ENCODE measurements at places on chromosomes 5 and 9. TPM values are rescaled to one million over a fixed set of nuclear protein-coding genes. Genes with fewer than 3 reads are reported as not detected.

GRCh38 chr9:84709056-84709455 lies 39.5 kb downstream of the NTRK2 start:
- DNase-seq: no peak

DNA sequence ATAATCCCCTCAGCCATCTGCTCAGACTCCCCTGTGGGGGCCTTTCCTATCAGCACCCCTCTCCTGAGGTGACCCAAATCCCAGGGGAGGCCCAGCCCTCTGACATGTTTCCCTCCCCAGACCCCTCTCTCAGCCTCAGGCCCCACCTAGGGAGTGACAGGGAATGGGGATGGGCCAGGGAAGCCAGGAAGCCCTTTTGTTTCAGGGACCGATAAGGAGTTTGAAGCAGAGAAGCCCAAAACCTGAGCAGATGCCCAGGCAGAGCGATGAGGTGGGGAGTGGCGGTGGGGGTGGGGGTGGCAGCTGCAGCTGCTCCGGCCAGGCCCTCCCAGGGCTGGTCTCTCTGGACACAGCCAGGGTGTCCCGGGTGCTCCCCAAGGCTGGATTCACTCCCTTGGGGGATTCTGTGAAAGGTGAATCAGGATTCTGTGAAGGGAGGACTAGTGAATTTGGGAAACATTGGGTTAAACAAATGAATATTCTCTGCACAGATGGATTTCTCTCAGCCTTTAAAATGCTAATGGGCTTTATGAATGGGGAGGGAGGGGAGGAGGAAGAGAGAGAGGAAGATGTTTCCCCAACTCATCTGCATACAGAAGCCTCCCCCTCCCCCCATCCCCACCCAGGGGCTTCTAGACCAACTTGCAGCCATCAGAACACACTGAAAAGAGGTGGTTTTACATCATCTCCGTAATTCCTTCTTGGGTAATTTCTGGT lies 17.4 kb downstream of the AKNA start:
- DNase-seq: no peak

- no peak for DNase-seq
Measured at GRCh38 chr5:10592601-10593000, 28.7 kb downstream of the ANKRD33B start.

DNA sequence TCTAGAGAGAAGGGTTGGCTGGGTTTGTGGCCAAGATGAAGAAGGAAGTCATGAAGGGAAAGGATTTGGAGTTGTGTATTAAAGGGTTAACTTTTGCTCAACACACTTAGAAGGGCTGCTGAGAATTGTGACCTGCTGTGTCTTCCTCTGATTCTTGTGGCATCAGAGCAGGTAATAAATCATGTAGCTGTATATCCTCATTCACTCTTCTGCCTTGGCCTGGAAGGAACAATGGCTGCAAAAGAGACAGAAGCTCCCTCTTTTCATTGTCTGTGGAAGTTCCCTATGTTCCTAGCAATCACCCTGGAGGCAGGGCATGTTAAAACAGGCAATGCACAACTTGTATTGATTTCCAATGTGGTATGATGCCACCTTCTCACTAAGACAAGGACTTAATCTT lies 159.1 kb downstream of the LRRC70 start:
- DNase-seq: no peak

GRCh38 chr5:116395631-116396203 lies 178.9 kb downstream of the SEMA6A start:
- DNase-seq: no peak

The CNTRL gene
- total RNA-seq: 74.5 TPM

The TAF11L10 gene
- not detected for total RNA-seq

DNA sequence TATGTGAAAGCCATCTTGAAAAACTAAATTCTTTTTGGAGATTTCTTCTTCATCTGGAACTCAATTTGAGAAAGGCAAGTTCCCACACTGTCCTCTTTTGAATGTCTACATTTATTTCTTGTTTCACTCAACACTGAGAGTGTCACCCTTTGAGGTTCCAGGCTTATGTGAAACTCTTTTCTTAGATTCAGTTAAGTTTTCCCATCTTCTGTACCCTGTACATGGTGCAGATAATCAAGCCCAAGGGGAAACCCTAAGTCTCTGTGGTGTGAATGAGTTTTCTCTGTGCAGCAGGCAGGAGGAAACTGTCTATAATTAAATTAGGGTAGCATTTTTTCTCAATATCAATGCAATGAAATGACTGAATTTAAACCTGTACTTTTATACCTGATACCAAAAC lies 72.3 kb upstream of the PRLR start:
- no peak for DNase-seq

The INSL4 gene
- total RNA-seq: not detected

The MCTP1 gene
- 38.9 TPM for total RNA-seq

The GABRB2 gene
- not detected for total RNA-seq

DNA sequence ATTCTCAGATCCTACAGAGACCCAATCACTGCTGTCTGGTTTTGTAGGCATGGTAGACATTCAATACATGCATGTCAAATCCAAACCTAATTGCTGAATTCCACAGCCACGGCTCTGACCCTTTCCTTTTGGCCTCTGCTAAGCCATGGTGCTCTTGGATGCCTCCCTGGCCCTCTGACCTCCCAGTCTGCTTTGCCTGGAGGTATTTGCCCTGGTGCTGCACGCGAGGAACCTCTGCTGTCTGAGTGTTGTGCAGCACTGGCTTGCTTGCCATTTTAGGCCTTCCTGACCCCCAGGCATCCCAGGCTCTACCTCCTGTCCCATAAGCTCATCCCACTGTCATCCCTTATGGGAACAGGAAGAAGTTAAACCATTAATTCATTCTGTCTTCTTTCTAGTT lies 60.9 kb downstream of the DOCK2 start:
- no peak for DNase-seq

- no peak for DNase-seq
Measured at GRCh38 chr9:2424619-2425033, 197.0 kb upstream of the VLDLR start.

DNA sequence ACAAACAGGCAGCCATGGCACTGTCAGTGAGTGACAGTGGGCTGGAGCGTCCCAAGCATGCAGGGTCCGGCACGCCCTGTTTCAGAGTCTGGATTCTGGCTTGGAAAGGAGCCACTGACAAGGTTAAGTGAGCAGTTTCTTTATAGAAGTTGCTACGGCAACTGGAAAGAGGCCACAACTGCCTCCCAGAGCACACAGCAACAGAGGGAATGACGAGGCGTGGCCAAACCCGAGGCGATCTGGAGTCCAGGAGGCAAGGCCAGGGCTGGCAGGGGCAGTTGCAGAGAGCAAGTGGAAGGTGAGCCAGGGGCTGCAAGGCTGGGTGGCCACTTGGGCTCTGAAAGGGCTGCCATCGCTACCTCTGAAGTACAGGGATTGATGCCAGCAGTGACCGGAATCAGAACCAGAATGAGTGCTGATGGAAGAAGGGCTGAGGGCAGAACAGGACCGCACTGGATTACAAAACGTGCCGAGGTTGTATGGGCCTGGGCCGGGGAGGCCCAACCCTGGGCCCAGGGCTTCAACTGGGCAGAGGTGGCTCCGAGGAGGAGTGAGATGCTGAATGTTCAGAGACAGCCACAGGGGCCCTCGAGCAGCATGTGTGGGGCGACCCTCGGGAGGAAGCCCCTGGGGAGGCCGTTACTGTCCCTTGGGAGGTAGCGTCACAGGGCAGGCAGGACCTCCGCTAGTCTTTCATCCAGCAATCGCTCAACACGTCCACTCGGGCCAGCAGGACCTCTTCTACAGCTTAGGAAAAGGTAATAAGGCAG lies 4.6 kb downstream of the MRPL41 start:
- DNase-seq: no peak
